ENCODE measurements at places on chromosomes 5 and 9. TPM values are rescaled to one million over a fixed set of nuclear protein-coding genes. Genes with fewer than 3 reads are reported as not detected.

The MPDZ gene
- 22.2 TPM for total RNA-seq

The IL33 gene
- 0.33 TPM for total RNA-seq

- DNase-seq, result no peak
Observed at GRCh38 chr5:14531668-14532067, 49.9 kb upstream of the OTULINL start.

DNA sequence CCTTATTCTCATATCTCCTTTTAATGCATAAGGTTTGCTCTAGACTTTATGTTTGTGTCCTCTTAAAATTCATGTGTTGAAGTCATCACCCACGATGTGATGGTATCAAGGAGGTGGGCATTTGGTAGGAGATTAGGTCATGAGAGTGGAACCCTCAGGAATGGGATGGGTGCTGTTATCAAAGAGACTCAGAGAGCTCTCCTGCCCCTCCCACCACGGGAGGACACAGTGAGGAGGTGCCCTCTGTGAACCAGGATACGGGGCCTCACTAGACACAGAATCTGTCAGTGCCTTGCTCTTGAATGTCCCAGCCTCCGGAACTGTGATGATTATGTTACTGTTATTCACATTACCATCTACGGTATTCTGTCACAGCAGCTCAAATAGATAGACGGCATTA is 359.0 kb downstream of the IRX1 start:
- DNase-seq, result no peak

- DNase-seq, result no peak
Observed at GRCh38 chr5:41896230-41896629, 7.9 kb upstream of the RIMOC1 start.

GRCh38 chr5:1724822-1725602 is 74.6 kb downstream of the MRPL36 start:
- peak; percentile 91 for DNase-seq

DNA sequence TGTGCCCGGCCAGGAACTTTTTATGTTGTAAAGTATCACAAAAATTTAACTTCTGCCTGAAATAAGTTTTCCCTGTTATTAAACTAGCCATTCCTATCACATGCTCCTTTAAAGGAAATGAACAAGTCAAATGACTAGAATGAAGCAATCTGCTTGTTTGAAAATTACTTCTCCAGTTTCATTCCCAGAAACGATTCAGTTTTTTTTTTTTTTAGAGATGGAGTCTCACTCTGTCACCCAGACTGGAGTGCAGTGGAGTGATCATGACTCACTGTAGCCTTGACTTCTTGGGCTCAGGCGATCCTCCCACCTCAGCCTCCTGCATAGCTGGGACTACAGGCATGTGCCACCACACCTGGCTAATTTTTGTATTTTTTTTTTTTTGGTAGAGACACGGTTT is 13.3 kb upstream of the GNG10 start:
- DNase-seq, result no peak

GRCh38 chr9:131946180-131946579 is 133.5 kb downstream of the MED27 start:
- DNase-seq, result no peak

- DNase-seq, result peak; percentile 84
Observed at GRCh38 chr9:83062651-83063527, at the start of gene RASEF. Gene RASEF (minus strand): TSS chr9:83063142. CDS start chr9:83062867, 275 bp downstream.

- no peak for DNase-seq
Observed at GRCh38 chr5:103003872-103004271, 116.1 kb downstream of the GIN1 start.

- no peak for DNase-seq
Observed at GRCh38 chr5:108917596-108917995, 169.9 kb downstream of the FER start.

DNA sequence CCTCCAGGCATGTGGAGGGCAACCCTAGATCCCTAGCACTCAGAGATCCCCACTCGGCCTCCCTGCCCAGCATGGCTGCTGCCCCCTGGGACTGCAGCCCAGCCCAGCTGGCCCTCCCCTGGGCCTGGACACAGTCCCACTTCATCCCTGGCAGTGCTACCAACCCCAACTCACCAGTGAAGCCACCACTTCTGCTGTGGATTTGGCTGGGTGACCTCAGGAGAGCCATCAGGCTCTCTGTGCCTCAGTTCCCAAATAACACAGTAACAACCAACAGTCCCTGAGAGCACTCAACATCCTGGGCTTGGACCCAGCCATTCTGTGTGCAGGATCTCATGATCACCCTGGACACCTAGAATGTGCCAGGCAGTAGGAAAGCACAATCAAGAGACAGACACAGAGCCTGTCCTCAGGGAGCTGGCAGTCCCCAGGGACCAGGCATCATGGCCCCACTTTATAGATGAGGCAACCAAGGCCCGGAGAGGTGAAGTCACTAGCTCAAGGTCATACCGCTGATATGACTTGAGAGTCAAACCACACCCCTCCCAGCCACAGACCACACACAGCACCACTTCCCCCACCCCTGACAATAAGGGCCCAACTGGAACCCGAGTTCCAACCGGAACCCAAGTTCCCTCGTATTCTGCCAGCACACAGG is 4.7 kb upstream of the PSMB7 start:
- DNase-seq, result no peak

GRCh38 chr5:148957591-148958202 is 105.2 kb downstream of the SH3TC2 start:
- DNase-seq, result peak; percentile 77
